ENCODE measurements at places on chromosomes 3 and 15.

DNA sequence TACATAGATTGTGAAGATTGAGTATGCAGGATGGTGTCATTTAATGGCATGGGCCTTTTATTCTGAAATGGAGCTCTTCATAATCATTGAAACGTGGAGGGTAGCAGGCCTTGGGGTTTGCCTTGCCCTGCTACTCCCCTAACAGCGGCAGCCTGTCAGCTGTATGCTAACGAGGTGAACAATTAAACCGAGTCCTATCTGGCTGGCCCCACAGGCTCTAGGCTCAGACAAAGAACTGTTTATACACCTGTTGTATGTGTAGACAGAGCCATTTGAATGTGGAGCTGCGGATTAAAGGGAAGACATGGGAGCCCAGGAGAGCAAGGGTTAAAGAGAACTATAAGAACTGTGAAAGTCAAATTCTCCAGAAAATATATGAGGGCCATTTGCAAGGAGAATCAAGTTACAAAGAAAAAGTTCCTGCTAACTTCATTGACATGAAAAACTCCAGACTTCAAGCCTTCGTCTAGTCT lies 116.7 kb upstream of the CGNL1 start:
- peaks cover 31% of the 10 kb centered on the region for H3K36me3 ChIP-seq
- peak overlapping the region; percentile 85 for H3K27ac ChIP-seq
- peak; percentile 79 for DNase-seq
- no peaks in the 10 kb centered on the region for H3K27me3 ChIP-seq
- H3K4me1 ChIP-seq, result peaks cover 34% of the 10 kb centered on the region

- H3K27me3 ChIP-seq, result no peaks in the 10 kb centered on the region
- DNase-seq, result no peak
- H3K36me3 ChIP-seq, result no peaks in the 10 kb centered on the region
- no peak overlapping the region for H3K4me3 ChIP-seq
- no peak overlapping the region for H3K27ac ChIP-seq
Measured at GRCh38 chr3:102348904-102349303, 85.9 kb upstream of the ZPLD1 start.

- no peaks in the 10 kb centered on the region for H3K4me1 ChIP-seq
- no peak overlapping the region for H3K4me3 ChIP-seq
- DNase-seq, result no peak
- H3K27ac ChIP-seq, result no peak overlapping the region
- no peaks in the 10 kb centered on the region for H3K27me3 ChIP-seq
- H3K36me3 ChIP-seq, result no peaks in the 10 kb centered on the region
Measured at GRCh38 chr3:5699811-5700210, 512.3 kb downstream of the EDEM1 start.

DNA sequence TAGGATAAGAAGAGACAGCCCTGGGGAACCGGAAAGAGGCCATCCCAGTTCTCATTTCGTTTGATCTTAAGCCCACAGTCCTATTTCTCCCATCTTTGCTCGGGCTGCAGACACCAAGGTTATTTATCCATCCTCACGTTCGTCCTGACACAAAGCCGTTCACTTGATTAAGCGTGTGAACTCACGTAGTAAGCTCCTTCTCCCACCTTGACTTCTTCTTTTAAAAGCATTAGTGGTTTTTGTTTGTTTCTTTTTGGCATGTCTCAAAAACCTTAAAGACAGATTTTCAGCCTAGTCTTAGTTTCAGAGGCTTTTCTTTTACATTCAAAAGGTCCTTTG lies 70.9 kb downstream of the TGFBR2 start:
- no peak for DNase-seq
- H3K36me3 ChIP-seq, result peaks cover 54% of the 10 kb centered on the region
- no peak overlapping the region for H3K27ac ChIP-seq
- H3K4me1 ChIP-seq, result peaks cover 12% of the 10 kb centered on the region
- H3K4me3 ChIP-seq, result no peak overlapping the region

- H3K4me3 ChIP-seq, result no peak overlapping the region
- H3K27me3 ChIP-seq, result no peaks in the 10 kb centered on the region
- H3K36me3 ChIP-seq, result no peaks in the 10 kb centered on the region
- DNase-seq, result no peak
Measured at GRCh38 chr3:190886945-190887344, 24.5 kb upstream of the GMNC start.

GRCh38 chr3:150786791-150787190 lies 23.8 kb upstream of the SIAH2 start:
- H3K4me3 ChIP-seq, result no peak overlapping the region
- no peak for DNase-seq
- H3K36me3 ChIP-seq, result no peaks in the 10 kb centered on the region
- H3K27me3 ChIP-seq, result no peaks in the 10 kb centered on the region
- no peaks in the 10 kb centered on the region for H3K4me1 ChIP-seq
- no peak overlapping the region for H3K27ac ChIP-seq

DNA sequence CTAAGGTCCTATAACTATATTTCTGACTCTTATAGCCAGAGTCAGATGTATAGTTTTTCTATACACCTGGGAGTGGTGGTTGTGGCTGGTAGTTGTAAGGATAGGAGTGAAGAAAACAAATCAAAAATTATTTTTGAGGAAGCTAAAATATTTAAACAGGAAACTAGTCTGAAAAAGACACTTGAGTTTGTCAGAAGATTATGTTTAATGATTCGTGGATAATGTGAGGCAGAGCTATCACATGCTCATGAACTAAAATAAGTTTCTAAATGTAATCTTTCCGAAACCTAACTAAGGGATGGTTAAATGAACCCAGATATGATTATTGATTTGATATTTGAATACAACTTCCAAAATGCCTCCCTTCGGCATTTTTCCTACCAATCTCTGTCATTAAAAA lies 30.4 kb downstream of the GABRR3 start:
- no peaks in the 10 kb centered on the region for H3K27me3 ChIP-seq
- DNase-seq, result no peak
- no peak overlapping the region for H3K4me3 ChIP-seq
- no peaks in the 10 kb centered on the region for H3K36me3 ChIP-seq
- H3K27ac ChIP-seq, result no peak overlapping the region

GRCh38 chr3:14153663-14154062 lies 24.7 kb downstream of the XPC start:
- peak; percentile 39 for DNase-seq
- peaks cover 61% of the 10 kb centered on the region for H3K36me3 ChIP-seq
- H3K27ac ChIP-seq, result no peak overlapping the region
- H3K4me1 ChIP-seq, result no peaks in the 10 kb centered on the region
- no peak overlapping the region for H3K4me3 ChIP-seq
- no peaks in the 10 kb centered on the region for H3K27me3 ChIP-seq

Data from endodermal cell (in vitro differentiated cells).